ENCODE measurements at places on chromosomes 5 and 9.

DNA sequence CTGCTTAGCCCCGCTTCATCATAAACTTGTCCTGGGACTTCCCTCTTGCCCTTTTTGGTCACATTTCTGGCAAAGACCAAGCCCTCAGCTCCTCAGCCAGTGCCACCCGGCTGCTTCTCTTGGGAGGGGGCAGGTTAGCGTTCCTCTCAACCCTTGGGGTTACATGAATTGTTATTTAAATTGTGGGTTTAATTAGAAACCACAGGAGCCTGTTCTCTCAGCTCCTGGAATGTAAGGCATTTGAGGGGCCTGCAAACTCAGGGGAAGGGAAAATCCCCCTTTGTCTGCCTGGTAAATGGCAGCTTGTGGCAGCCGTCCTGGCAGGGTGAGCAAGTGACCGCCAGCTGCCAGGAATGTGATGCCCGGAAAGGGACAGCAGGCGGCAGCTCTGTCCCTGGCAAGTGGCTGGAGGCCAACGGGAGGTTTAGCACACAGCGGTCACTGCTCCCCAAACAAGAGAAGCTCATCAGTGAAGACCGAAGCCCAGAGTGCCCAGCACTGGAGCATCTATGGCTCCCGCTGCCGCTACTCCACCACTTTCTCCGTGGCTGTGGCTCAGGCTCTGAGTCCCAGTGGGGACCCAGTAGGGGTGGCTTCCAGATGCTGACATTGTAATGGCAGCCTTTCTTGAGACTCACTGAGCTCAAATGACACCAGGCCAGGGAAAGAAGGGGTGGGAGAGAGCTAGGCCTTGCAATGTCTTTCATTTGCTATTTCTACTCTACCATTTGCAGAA, 51.7 kb downstream of the SHB start:
- DNase-seq: peak; percentile 66

GRCh38 chr5:1058083-1058945, 49.7 kb downstream of the NKD2 start:
- no peak for DNase-seq

DNA sequence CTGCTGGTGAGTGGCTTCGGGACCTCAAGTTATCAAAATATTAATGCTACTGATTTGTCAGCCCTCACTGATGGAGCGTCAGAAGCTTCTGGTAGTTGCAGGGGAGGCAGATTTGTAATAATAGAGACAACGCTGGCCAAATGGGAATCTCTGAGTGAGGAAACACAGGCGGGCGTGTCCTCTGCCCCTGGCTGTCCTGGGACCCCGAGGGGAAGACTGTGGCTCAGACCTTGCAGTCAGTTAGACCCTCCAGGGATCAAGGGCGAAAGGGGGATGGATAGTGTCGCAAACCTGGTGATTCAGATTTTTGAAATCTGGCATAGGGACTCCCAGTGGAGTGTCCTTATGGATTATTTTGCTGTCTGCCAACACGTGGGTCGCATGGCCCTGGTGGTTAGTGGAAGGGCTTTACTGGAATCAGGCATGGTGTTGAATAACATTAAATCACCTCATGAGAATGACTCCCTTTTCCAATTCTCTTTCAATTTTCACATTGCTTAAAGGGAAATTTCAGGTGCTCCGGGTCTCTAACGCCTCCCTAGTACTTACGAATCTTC, 35.1 kb upstream of the NTNG2 start:
- DNase-seq: no peak

DNA sequence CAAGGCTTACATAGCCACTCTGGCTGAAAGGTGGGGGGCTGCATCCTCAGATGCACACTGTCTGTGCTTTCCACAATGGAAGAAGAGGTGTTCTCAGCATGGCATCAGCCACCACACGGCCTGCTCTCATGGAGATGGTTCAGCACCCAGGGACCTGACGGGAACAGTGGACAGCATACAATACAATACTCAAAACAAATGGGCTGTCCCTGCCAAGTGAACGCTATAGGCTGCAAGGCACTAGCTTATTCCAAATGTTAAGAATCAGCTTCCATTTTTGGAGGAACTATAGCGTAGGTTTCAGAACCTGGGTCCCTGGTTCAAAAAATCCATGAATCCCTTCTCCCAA, 77.2 kb downstream of the ZNF608 start:
- no peak for DNase-seq

DNA sequence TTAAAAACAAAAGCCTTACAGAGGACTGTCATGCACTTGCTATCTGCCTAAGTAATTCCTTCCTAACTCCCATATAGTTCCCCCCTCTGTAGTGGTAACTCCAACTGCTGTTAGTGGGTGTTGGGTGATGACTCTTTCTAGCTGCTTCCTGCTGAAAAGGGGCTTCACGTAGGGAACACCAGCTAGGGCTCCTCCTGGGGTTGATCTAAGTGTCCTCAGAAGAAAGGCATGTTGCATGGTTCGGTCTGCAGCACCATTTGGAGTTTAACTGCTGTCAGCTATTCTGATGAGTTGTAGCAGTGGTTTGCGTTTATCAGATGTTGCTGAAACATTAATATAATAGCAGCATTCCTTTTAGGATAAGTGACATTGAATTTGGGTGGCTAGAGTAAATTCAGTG, 281.9 kb upstream of the TUSC1 start:
- DNase-seq: no peak

GRCh38 chr5:96074460-96074859, 112.8 kb upstream of the ELL2 start:
- DNase-seq: no peak

DNA sequence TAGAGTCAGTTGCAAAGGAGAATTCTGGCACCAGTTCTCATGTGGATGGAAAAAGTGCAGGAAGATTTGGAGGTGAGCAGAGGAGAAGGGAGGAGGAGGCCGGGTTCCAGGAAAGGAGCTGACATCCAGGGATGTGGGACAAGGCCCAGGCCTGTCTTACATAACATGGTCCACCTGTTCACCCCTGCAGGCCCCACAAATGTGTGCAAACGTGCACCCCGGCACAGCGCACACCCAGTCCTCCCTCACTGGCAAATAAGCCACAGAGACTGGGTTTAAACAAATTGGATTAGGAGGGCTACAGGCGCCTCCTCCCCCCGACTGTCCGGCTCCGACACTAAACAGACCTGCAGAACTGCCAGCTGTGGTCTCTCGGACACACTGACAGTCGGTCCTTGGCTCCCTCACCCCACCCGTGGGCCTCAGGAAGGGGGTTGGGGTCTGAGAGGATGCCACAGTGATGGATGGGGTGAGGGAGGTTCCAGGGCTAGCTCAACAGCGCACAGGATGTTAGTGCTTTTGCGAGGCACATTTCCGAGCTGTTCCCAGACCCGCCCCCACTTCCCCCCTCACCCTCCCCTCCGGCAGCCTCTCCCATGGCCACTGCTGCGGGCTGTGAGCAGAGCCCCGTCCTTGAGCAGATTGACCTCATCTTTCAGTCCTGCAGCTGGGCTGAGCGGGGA, 43.4 kb upstream of the IL17B start:
- DNase-seq: peak; percentile 94

GRCh38 chr9:124285903-124286291, 28.1 kb downstream of the NEK6 start:
- DNase-seq: peak; percentile 76

DNA sequence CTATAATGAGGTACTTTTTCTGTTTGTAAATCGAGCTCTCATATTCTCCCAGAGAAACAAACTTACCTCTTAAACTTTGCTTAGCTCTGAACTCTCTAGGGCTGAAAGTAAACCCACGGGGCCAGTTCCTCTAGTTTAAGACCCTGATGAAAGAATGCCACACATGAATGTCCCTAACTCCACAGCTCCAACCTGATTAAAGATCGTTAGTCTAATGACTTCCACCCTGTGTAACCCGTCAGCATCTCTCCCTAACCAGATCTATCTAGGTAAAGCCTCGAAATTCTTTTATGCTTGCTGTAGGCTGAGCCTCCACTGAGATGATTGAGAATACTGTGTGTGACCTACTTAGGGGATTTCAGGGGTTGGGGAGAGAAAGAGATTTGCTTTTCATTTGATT, 27.0 kb downstream of the ADRA1B start:
- no peak for DNase-seq

DNA sequence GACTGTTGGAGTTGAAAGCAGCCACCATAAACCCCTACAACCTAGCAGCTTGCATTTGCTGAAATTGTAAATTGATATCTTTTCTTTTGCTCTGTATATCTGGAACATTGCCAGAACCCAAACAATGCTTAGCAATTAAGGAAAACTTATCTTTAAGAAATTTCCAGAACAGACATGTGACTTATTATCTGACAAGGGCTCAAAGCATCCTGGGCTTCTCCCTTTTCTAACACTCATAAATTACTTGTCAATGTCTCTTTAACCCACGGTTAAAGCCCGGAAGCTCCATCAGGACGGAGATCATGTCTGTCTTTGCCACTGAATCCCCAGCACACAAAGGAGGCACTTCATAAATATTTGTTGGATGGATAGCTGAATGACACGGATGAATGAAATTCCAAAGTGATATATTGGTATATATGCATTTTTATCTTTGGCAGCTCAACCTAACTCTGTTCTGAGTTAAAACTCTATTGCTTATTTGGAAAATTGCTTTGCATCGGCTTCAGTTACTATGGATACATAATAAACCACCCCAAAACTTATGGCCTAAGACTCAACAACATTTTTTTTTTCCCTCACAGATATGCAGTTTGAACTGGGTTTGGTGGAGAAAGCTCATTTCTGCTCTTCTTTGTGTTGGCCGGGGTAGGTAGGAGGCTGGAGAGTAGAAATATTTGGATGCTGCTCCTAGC, 103.1 kb upstream of the CLINT1 start:
- no peak for DNase-seq

- DNase-seq: no peak
These were observed 95.1 kb upstream of the DNAH5 start for GRCh38 chr5:14039576-14039975.

DNA sequence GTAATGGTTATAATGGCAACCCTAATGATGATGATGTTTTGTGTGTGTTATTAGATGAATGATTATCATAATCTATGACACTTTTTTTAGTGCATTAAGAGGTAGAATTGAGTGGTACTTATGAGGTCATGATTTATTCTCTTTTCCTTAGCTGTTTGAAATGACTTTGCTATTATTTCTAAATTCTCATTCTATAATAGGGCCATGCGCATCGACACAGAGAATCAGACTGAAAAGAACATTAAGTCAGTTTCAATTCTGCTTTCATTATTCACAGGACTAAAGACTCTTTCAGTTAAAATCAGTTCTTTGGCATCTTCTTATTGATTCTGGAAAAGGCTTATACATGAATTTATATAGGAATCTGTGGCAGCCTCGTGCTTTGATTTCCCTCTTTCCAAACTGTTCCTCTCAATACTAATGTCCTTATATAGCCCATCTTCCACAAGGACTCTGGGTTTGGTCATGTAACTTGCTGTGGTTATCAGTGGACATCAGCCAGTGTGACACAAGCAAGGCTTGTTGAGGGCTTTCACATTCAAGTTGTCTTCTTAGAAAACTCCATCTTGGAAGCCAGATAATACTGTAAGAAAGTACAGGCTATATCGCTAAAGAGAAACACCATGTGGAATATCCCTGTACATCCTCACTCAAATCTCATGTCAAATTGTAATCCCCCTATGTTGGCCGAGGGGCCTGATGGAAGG, 140.3 kb upstream of the CHD1 start:
- no peak for DNase-seq

- no peak for DNase-seq
These were observed 127.7 kb downstream of the RXRA start for GRCh38 chr9:134453776-134454475.

DNA sequence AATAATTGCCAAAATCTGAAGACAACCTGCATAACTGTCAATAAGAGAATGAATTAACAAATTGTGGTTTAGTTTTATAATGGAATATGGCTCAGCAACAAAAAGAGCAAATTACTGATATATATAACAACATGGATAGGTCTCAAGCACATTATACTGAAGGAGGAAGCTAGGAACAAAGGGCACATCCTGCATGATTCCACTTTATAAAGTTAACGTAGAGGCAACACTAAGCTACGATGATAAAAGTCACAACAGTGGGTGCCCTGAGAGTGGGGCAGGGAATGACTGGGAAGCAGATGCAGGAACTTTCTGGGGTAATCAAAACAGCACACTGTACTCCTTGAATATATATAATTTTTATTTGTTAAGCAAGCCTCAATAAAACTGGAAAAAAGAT, 165.2 kb downstream of the RMI1 start:
- no peak for DNase-seq

- no peak for DNase-seq
These were observed 19.9 kb upstream of the S1PR3 start for GRCh38 chr9:88971131-88971960.

DNA sequence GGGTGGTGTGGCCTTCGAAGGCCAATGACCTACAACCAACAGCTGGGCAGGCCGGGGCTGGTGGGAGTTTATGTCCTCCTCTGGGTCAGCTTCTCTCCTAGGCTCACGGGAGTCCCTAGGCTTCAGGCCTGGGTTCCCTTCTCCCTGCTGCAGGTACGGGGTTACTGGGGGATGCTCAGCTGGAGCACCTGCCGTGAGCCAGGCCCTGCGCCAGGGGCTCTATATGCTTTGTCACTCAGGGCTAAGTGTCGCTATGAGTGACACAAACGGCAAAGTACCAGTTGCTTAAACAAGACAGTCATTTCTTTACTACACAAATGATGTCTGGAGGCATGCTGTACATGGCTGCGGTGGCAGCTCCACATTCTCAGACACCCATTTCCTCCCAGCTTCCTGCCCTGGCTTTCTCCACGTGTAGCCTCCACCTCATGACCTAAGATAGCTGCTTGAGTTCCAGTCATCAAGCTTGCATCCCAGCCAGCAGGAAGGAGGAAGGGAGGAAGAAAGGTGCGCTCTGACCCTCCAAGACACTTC, 22.5 kb upstream of the NINJ1 start:
- DNase-seq: no peak

GRCh38 chr5:62001640-62002039, 304.4 kb upstream of the KIF2A start:
- no peak for DNase-seq
